ENCODE measurements at places on chromosomes 4 and X.

DNA sequence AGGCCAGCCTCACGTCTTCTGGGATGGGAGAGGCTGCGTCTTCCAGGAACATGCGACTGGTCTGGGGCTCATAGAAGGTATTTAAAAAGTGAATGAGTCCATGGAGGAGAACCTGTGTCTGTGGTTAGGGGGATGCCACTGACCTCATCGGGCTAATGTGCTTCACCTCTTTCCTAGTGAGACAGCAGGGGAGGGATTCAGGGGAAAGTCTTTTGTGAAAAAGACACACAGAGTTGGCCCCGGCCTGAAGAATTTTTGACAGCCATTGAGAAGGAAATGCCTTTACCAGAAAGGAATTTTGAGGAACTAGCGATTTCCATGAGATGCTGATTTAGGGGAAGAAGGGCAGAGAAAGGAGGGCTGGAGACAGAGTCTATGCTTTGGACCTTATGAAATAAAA, 11.0 kb upstream of the C4orf50 start:
- no peaks in the 10 kb centered on the region for H3K36me3 ChIP-seq
- DNase-seq, result no peak
- H3K27me3 ChIP-seq, result peaks cover 9% of the 10 kb centered on the region
- no peak overlapping the region for H3K27ac ChIP-seq

DNA sequence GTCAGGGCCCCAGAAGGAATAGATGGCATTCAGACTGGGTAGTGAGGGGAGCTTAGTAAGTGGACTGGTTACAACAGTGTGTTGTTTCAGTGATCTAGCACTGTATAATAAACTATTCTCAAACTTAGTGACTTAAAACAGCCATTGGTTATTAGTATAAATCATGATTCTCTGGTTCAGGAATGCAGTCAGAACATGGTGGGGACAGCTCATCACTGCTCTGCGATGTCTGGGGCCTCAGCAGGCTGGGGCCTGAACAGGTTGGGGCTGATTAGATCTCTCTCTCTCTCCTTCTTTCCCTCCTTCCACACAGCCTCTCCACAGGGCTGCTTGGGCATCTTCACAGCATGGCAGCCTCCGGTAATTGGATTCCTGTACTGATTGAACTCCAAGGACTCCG, 160.4 kb downstream of the GATB start:
- DNase-seq, result no peak
- no peak overlapping the region for H3K27ac ChIP-seq
- H3K4me3 ChIP-seq, result no peak overlapping the region
- no peaks in the 10 kb centered on the region for H3K27me3 ChIP-seq
- H3K4me1 ChIP-seq, result no peaks in the 10 kb centered on the region
- H3K36me3 ChIP-seq, result no peaks in the 10 kb centered on the region

DNA sequence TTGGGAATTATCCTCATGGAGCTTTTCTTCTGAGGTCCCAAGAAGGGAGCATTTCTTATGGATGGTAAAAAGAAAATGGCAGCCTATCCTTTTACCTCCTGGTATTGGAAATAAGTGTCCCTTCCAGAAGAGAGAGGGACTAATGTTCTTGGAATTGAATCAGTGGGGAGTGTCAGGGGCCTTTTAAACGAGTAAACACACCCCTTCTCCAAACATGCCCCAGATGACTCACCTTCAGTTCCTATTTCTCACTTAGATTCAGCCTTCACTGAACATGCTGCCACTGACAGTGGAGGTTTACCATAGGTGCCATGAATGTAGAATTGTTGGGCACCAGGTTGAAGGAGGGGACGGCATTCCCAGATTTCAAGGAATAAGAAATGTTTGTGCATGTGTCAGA, 19.0 kb downstream of the MAGEC2 start:
- no peak overlapping the region for H3K27ac ChIP-seq
- no peaks in the 10 kb centered on the region for H3K36me3 ChIP-seq
- H3K4me1 ChIP-seq, result no peaks in the 10 kb centered on the region
- DNase-seq, result no peak
- H3K4me3 ChIP-seq, result no peak overlapping the region

GRCh38 chr4:155735496-155735895, 23.3 kb upstream of the GUCY1B1 start:
- H3K4me1 ChIP-seq, result no peaks in the 10 kb centered on the region
- no peak overlapping the region for H3K27ac ChIP-seq
- DNase-seq, result no peak
- H3K4me3 ChIP-seq, result no peak overlapping the region
- no peaks in the 10 kb centered on the region for H3K36me3 ChIP-seq

GRCh38 chr4:158111241-158111640, 61.6 kb downstream of the GASK1B start:
- 0 out of 2 replicates have a peak, but pooled peaks cover 7% of the 10 kb centered on the region for H3K4me1 ChIP-seq
- no peaks in the 10 kb centered on the region for H3K27me3 ChIP-seq
- no peak overlapping the region for H3K27ac ChIP-seq
- no peak overlapping the region for H3K4me3 ChIP-seq
- DNase-seq, result no peak

DNA sequence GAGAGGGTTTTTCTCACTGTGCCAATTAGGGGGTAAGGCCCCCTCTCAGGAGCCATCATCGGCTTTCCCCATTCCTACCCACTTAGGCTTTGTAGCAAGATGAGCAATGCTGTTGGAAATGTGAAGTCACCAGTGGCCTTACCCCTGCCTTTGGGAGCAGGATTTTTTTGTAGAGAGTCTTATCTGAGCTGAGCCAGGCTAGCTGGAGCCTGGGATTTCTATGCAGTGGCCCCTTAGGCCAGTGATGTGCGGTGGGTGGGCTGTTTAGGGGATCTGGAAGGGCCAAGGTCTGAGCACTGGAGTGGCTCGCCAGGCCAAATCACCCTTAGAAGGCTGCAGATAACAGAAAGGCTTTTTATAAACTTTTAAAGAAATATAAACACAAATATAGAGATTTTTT, 4.2 kb downstream of the CXorf65 start:
- H3K4me3 ChIP-seq, result no peak overlapping the region
- no peak for DNase-seq
- H3K36me3 ChIP-seq, result no peaks in the 10 kb centered on the region
- H3K4me1 ChIP-seq, result peaks cover 39% of the 10 kb centered on the region
